ENCODE measurements at places on chromosomes 6 and 20.

DNA sequence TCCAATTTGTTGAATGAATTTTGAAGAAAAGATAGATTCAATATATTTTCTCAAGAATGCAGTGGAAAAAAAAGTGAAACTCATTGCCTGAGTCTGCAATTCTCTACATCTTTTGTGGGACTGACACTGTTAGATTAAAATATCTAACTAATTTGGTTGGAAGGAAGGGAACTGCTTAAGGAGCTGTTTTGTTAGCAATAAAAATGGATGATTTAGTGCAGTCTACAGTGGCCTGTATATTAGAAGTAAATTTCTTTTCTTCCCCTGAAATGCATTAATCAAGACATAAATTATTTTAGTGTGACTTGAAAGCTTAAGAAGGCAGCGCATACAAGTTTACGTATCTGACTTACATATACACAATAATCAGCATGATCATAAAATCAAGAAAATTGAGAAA lies 1332.6 kb downstream of the EPHA7 start:
- no peak overlapping the region for H3K27ac ChIP-seq
- H3K4me1 ChIP-seq: no peaks in the 10 kb centered on the region
- no peaks in the 10 kb centered on the region for H3K36me3 ChIP-seq
- no peaks in the 10 kb centered on the region for H3K27me3 ChIP-seq

DNA sequence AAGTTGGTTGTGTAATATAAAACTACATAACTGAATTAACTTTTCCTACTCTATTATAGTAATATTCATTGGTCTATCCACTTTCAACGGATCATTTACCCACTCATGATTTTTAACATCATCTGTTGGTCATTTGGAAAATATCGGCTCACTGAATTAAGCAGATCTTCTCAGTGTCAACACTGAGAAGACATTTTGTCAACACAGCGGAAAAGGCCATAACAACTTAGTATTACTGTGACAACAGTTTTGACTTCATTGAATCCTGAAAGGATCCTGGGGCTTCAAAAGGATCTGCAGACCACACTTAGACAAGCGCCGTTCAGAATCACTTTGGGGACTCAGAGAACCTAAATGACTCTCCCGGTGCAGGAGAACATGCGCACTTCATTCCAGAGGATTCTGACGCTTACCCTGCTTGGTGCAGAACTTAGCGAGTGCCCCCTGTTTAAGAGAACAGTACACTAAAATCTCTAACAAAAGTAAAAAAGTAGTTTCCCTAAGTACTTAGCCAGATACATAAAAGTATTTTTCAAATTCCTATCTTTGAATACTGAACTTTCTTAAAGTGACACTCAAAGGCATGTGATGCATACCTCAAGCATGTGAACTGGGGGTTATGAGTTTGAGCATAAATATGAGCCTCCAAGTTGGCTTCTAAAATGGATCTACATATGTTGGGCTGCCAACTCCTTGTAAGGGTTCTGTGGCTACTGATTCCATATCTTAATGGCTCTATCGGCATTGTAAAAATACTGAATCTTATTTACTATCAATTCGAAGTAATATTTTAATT lies 4.0 kb downstream of the ZBTB2 start:
- peaks cover 24% of the 10 kb centered on the region for H3K36me3 ChIP-seq
- H3K27ac ChIP-seq: peak overlapping the region; percentile 36

DNA sequence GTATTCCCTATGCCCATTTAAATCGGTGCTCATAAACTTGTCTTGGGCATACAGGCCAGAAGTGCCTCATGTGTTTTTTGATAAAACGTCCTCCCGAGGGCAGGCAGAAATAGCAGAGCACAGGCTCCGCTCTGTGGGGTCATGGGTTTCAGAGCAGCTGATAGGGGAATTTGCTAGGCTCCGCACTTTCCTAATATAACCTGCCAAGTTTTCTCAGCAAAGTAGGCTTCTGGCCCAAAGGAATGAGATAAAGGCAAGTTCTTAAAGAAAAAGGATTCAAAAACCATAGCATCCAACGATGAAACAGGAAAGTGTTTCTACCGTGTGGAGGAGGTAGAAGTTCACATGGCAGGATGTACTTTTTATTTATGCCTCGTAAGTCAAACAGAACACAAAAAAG lies 69.8 kb upstream of the RALGAPA2 start:
- no peak overlapping the region for H3K27ac ChIP-seq
- peaks cover 8% of the 10 kb centered on the region for H3K27me3 ChIP-seq
- H3K4me3 ChIP-seq: no peak overlapping the region

DNA sequence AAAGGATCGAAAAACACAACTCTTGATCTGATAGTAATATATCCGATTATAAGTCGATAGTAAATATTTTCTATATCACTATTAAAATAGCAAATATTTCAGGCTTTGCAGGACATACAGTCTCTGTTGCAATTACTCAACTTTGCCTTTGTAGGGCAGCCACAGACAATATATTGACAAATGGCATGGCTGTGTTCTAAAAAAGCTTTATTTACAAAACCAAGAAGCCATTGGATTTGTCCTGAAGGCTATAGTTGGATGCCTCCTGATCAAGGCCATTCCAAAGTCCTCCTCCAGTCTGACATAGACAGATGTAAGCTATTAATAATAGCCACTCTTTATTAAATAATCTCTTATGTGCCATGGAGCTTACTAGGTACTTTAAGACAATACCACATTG lies 5.9 kb downstream of the OCSTAMP start:
- H3K27ac ChIP-seq: no peak overlapping the region
- no peaks in the 10 kb centered on the region for H3K36me3 ChIP-seq
- peak overlapping the region; percentile 74 for H3K4me3 ChIP-seq
- DNase-seq: no peak

Measured in T-helper 2 cell treated with Interferon-gamma antibody and Interleukin-4, amounts not matched to agents 5 μg/mL and 100 μg/mL, for 36 hours (primary cell).